ENCODE measurements at places on chromosomes 2 and 18.

DNA sequence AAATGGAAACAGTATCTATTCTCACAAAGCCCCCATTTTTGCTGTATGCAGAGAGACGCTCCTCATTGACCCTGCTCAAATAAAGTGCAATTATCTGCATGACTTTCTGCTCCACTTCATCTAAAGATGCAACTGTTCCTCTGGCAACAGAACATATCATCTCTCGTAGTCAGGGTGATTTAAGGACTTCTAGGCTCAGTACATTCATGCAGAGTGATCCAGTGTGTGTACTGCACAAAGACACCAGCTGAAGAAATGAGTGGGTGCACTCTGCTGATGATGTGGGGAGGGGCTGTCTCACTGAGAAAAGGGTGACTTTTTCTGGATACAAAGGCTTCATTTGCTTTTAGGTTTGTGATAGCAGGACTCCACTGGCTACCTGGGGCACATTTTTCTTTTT, 355.2 kb downstream of the GALNT13 start:
- no peak for DNase-seq

DNA sequence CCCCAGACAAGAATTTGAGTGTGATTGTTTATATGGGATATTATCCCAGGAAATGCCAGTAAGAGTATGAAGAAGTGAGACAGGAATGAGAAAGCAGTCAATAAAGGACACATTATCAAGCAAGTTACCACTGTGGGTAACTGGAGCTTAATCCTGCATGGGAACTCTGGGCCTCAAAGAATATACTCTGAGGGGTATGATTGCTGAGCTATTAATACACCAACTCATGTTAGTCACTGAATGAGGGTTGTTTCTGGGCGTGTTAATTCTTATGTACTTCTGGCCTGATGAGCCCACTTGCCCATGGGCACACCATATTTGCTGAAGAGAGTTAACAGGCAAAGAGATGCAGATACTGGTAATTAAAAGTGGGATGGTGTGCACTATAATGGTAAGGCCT, 26.6 kb upstream of the PAIP2B start:
- DNase-seq = no peak

- no peak for DNase-seq
Observed at GRCh38 chr18:62187543-62188510, 772 bp downstream of the RELCH start.

GRCh38 chr18:77298172-77298571, 48.5 kb downstream of the GALR1 start:
- DNase-seq = no peak

DNA sequence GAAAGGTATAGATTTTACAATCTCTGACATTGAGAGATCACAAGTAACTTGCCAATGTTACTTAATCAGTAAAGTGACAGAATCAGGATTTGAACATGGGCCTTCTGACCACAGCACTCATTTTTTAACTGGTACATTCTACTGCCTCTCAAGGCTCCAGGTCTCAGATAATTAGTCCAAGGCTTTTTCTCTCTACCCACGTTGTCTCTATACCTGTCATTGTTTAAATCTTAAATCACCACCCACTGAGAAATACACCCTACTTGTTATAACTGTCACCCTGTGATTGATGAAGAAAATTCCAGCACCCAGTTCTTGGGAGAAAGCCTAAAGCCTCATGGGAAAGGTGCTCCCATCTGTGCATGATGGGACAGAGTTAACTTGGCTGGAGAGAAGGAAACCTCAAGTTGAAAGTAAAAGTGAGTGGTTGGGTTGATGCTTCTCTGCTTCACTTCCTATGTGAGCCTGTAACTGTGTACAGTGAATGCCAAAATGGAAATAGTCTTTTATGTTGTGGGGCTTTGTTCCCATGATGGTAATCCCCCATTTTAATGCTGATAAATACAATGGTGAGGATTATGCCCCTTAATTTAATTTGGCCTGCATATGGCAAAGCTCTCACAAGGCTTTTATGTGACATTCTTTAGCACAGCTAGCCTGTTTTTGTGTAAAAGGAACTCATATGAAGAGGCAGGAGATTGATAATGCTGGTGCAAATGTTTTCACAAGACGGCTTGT, 190.1 kb upstream of the SP5 start:
- DNase-seq = no peak

DNA sequence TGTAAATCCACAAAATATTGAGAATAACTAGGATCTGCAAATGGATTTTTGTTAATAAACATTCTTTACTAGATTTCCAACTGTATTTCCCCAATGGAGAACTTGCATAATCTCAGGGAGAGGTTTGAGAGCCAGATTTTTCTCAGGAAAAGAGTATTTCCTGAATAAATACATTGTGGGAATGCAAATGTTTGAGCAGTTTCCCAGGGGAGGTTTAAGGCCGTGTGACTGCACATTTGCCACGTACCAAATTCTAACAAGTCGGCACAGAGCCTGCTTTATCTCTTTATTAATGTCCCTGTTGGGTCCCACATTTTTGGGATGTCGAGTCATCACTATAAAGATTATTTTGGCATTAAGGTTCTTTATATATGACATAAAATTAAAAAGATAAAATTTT, 27.0 kb downstream of the TFPI start:
- no peak for DNase-seq

- no peak for DNase-seq
Observed at GRCh38 chr2:68371581-68371980, 6.5 kb downstream of the PLEK start.

DNA sequence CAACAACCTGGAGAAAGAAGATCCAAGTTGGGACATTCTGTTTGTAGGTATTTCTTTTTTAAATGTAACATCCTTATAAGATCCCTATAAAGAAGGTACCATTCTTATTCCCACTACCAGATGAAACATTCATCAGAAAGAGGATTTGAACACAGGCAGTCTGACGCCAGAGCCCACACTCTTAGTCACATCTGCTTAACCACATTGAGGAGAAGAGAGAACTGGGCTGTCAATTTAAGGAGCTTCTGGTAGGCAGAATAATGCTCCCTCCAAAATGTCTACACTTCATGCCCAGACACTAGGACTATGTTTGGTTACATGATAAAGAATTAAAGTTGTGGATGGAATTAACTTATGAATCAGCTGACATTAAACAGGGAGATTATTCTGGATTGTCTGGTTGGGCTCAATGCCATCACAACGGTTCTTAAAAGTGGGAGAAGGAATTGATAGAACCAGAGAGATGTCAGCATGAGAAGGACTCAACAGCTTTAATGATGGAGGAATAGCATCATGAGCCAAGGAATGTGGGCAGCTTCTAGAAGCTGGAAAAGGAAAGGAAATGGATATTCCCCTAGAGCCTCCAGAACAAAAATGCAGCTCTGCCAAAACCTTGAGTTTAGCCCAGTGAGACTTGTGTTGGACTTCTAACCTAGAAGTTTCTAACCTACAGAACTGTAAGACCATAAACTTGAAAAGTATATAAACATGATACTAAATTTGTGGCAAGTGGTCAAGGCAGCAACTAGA, 82.2 kb downstream of the KLF7 start:
- DNase-seq = no peak

Data from esophagus squamous epithelium (tissue), 5 donors.